ENCODE measurements at places on chromosomes 2 and 18.
A peak's percentile ranks its signal among the peaks of the same experiment; 100 is the strongest.

DNA sequence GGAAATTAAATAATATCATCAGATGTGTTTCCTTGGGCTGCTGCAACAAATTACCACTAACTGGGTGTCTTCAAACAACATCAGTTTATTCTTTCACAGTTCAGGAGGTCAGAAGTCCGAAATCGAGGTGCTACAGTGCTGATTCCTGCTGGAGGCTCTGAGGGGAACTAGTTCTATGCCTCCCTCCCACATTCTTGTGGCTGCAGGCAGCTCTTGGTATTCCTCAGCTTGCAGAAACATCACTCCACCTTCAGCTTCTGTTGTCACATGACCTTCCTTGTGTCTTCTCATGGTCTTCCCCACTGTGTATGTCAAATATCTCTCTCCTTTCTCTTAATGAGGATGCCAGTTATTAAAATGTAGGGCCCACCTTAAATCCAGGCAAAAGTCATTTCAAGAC is 29.3 kb upstream of the DCC start:
- DNase-seq: no peak

- no peak for DNase-seq
Measured at GRCh38 chr2:182615036-182615435, 101.0 kb upstream of the DNAJC10 start.

DNA sequence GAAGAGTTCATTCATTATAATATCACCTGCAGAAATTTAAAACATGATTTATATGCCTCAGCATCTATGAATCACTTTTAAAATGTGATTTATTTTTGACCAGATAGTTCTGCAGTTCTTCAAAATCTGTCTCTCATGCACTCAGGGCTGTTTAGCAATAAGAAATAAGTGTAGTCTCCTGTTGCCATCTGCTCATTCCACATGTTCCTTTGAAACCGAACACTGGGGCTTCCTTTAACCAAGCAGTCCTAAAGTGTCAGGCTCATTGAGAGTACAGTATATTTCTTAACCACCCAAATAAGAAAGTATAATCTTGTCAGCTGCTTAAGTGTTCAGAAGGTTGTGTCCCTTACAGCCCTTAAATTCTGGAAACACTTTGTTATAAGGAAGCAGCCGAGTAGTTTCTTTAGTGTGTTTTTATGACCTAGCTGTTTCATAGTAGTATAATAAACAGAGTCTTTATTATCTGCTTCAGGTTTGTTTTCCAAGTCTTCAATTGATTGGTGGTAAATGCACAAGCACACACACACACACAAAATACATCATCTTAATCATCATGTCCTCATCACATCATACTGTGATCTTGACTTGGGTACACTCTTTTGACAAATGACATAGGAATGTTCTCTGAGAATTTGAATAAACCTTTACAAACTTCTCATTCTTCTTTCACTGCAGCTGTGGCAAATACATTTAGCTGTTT is 10.4 kb downstream of the WDR7 start:
- DNase-seq: no peak

GRCh38 chr18:6960656-6961055 is 156.9 kb downstream of the LAMA1 start:
- no peak for DNase-seq

DNA sequence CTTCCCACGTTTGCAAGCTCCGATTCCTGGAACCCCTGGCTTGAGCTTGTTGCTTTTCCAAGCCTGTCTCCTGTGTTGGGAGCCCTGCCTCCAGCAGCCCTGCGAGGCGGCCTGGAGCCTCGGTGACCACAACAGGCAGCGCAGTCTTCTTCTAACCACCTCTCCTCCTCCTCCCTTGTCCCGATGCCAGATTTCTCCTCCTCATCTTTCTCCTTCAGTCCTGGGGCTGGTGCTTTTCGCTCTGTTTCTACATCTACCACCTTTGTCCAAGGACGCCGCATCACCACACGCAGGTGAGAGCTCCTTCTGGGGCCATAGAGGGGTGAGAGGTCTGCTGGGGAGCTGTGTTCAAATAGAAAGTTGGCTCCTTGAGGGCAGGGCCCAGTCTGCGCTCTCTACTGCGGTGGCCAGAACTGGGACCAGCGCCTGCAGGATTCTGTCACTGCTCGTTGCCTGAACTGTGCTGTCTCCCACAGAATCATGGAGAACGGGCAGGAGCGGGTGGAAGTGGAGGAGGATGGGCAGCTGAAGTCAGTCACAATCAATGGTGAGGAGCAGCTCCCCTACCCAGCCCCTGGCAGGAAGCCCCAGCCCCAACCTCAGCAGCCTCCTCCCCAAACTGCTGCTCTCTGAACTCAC is 3.9 kb downstream of the DNAJB2 start:
- DNase-seq: no peak

GRCh38 chr2:166725927-166726924 is 162.1 kb upstream of the XIRP2 start:
- DNase-seq: no peak

DNA sequence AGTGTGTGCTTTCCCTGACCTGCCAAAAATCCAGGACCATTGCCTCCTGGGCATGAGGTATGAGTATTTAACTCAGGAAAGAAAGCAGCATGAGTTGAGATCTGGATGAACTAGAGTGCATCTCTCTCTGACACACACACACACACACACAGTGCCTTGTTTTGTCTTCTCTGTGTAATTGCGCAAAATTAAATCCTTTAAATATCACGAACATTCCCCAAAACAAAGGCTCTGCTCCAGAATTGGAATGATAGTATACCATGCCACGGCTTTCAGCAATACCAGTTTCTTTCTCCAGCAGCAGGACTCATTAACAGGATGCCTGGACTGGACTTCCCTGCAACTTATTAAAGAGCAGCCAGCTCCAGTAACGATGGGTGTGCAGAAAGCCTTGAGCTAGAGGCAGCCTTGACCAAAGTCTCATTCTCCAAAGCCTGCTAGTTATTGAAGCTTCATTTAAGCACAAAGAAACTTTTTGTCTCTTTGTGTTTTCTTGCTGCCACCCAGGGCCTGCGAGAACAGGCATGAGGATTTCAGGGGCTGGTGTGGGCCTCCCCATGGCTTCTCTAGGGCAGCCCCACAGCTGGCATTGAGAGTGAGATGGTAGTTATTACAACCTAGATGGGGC is 101.7 kb downstream of the NRP2 start:
- DNase-seq: no peak

- DNase-seq: no peak
Measured at GRCh38 chr2:168633200-168633599, 169.2 kb upstream of the NOSTRIN start.

- DNase-seq: no peak
Measured at GRCh38 chr2:237704501-237705434, 77.4 kb downstream of the LRRFIP1 start.

GRCh38 chr2:236309669-236310029 is 45.4 kb upstream of the ASB18 start:
- peak; percentile 22 for DNase-seq

GRCh38 chr2:60926741-60927552 is 45.6 kb downstream of the REL start:
- no peak for DNase-seq

DNA sequence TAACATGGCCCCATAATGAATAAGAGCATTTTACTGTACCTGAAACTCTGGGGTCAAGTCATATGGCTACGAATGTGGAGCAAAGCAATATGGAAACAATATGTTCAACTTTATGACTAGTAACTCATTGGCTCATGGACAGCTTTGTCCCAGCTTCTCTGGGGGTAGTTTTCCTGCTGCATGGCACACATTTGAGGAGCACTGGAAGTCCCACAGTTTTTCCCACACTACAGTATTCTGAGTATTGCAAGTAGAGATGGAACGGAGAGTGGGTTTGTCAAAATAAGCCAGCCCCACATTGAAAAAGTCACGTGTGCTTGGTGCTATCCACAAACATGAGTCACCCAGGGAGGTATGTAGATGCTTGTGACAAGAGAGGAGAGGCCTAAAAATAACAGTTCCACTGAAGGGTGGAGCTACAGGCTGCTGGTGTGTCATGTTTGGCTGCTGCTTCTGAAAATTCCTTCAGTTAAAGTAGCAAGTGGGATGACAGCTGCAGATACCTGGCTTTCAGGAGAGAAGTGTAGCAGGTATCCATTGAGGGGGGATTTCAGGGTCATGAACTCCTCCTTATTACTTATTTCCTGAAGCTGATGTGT is 48.2 kb upstream of the CTAGE1 start:
- no peak for DNase-seq

DNA sequence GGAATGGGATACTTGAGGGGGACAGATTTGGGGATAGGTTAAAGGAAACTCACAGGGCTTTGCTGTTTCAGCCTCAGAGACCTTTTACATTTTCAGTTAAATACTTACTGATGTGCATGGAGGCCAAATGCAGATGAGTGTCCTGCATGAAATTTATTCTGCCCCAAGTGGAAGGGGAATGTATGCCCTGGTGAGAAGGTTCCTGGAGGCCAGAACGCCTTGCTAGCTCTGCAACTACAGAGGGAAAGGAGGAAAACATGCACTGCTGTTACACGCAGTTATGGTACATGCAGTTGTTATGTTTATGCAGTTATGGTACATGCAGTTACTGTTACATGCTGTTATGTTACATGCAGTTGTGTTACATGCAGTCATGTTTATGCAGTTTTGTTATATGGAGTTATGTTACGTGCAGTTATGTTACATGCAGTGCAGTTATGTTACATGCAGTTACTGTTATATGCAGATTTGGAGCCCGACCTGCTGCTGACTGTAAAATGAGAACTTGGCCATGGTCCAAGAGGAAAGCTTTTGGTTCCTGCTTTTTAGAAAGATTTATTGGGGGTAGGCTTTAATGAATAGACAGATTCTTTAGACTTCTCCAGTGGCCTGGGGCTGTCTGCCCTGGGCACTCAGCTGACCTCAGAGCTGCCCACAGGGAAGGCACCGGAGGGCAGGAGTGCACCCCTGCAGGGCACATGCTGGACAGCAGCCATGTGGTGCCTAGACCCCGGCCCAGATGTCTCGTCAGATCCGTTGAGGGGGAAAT is 84.1 kb downstream of the LDLRAD4 start:
- no peak for DNase-seq

GRCh38 chr2:163800951-163801381 is 65.2 kb upstream of the FIGN start:
- DNase-seq: no peak

- no peak for DNase-seq
Measured at GRCh38 chr2:156647377-156648010, 211.3 kb downstream of the GPD2 start.

- no peak for DNase-seq
Measured at GRCh38 chr2:101788995-101789970, 91.8 kb downstream of the MAP4K4 start.

DNA sequence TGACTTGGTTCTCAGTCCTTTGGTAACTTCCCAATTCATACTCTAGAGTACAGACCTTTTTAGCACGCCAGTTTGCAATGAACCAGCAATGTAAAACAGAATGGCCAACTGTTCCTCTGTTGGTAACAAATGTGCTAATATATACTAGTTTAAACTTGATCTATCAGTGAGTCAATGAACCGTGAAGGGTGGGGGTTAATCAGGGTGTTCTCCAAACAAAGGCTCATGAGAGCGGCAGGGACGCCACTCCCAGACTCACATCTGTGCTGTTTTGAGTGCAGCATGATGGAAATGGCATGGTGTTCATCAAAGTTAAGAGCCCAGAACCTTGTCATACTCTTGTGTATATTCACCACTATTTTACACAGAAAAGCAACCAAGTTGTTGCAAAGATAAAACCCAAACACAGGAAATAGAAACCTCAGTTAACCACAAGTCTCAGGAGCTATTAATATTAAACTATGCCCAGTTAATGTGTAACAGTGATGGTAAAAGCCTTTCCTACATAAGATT is 70.3 kb downstream of the CERKL start:
- no peak for DNase-seq

DNA sequence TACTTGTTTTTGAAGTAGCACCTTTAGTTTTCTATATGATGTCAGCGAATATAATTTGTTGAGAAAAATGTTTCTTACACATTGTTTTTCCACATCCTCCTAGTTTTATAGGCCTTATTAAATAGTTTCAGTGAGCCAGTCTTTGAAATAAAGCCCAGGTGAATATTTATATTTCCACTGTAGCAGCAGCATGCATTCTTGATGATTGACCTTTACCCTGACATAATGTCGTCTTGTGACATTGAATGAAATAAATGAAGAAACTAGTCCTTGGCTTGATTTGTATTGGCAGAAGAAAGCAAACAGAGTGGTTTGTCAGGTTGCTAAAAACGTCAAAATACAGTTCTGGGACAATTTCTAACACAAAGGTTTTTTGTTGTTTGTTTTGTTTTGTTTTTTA is 84.4 kb downstream of the EHBP1 start:
- no peak for DNase-seq

DNA sequence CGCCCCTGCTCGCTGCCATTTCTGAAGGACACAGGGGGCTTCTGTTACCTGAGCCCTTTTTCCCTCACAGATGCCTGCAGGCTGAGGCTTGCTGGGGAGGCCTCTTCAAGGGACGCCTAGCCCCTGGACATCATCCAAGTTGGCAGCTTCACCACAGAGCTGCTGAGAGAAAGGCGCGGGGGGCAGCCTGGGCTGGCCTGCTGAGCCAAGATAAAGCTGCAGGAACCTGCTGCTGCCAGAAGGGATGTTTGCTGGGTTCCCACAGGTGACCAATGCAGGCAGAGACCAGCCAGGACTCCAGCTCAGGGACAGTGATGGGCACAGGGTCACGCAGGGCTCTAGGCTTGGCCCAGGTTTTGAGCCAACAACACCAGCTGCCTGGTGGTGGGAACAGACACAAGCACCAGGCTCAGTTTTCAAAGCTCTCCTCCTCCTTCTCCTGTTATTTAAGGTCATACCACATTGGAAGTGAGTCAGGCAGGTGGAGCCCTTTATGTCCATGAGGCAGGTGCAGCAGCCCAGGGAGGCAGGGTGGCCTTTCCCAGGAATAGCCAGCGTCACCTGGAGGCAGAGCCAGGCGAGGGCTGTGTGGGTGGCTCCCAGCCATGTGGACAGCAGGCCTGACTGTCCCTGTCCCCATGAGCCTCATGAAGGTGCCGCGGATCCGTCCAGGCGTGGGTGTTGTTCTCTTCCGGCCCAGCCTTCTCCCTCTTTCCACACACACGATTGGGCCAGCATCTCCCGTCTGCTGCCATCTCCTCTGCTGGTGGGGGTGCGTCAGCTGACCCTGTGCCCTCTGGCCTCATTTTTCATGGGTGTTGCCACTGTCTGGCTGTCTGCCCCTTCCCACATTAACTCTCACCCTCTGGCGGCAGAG is 515.5 kb upstream of the MYT1L start:
- no peak for DNase-seq

- DNase-seq: peak; percentile 62
Measured at GRCh38 chr2:216666461-216667233, 28.7 kb downstream of the IGFBP5 start.

GRCh38 chr2:218679119-218679518 is 7.2 kb downstream of the STK36 start:
- DNase-seq: no peak

GRCh38 chr18:70461323-70462077 is 172.7 kb downstream of the SOCS6 start:
- DNase-seq: no peak

- DNase-seq: no peak
Measured at GRCh38 chr2:62340994-62341484, 145.1 kb downstream of the B3GNT2 start.

GRCh38 chr2:236871500-236872001 is 214.1 kb upstream of the COPS8 start:
- peak; percentile 16 for DNase-seq

All from germinal center (tissue), 1 donor.